ENCODE measurements at places on chromosomes 4 and X.

GRCh38 chrX:115939070-115939469, 231.5 kb upstream of the AGTR2 start:
- no peak for DNase-seq

GRCh38 chr4:77047037-77047436, 28.8 kb downstream of the CCNI start:
- DNase-seq: no peak

DNA sequence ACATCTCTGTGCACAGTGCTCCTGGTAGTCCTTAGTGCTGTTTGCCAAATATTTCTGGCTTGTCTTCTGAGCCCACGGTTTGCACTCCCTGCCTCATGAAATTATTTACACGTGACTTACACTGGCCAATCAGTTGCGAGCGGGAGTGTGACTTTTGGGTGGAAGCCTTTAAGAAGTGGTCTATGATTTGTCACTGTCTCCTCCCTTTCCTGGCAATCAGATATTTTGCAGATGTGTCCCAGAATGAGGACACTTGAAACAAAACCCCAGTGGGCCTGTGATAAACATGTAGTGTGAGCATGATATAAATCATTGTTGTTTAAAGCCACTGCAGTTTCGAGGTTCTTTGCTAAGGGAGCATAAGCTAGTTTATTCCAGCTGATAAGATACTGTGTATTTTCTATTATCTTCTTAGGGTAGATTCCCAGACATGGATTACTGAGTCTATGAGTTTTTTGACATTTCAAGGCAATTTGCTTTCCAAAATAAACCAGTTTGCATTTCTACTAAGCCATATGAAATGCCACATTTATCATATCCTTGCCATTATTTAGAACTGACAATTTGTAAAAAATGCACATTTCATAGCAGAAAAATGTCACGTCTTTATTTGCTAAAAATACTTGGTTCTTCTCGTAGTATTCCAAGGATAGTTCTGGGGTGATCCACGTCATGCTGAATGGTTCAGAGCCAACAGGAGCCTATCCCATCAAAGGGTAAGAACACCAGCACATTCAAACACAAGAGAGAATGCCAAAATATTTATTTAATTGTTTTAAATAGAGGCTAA, 12.0 kb downstream of the BST1 start:
- no peak for DNase-seq

GRCh38 chrX:10126044-10126443, 30.7 kb upstream of the CLCN4 start:
- no peak for DNase-seq

- DNase-seq: no peak
Observed at GRCh38 chrX:154785716-154786115, 19.6 kb downstream of the MPP1 start.

GRCh38 chrX:103254171-103254824, 657 bp downstream of the TCEAL8 start:
- DNase-seq: peak; percentile 38

GRCh38 chr4:15374656-15375055, 53.2 kb upstream of the C1QTNF7 start:
- no peak for DNase-seq

DNA sequence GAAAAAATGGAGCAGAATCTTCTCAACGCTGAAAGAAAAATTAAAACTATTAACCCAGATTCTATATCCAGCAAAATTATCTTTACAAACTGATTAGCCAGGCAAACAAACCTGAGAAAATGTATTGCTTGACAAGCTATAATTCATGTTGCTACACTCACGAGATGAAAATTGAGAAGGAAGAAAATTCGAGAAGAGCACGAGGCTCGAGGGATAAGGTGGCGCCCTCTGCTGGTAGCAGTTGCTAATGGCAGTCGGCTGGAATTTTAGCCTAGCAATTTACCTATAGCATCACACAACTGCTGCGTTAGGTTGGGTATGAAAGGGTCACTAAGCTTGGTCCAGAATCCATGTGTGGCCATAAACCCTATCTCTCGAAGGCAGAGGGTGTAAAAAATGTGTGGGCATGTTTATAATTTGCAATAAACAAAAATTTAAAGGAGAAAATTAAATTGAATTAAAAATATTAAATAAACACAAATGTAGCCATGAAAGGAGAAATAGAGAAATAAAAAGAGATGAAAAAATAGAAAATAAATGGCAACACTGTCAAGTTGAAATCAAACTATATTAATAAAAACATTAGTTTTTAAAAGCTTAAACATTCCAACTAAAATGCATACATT, 126.6 kb downstream of the PPP4R3C start:
- DNase-seq: peak; percentile 33

GRCh38 chr4:92885632-92886031, 581.9 kb downstream of the GRID2 start:
- DNase-seq: no peak

GRCh38 chr4:182729516-182729915, 187.7 kb downstream of the DCTD start:
- DNase-seq: peak; percentile 37

- DNase-seq: no peak
Observed at GRCh38 chr4:55372259-55372658, 23.5 kb upstream of the TMEM165 start.

- no peak for DNase-seq
Observed at GRCh38 chrX:40031911-40032310, 65.8 kb downstream of the BCOR start.

GRCh38 chr4:52202251-52202779, 151.2 kb downstream of the SPATA18 start:
- no peak for DNase-seq

GRCh38 chrX:154412468-154412867, 1.1 kb downstream of the TAFAZZIN start:
- DNase-seq: peak; percentile 35

DNA sequence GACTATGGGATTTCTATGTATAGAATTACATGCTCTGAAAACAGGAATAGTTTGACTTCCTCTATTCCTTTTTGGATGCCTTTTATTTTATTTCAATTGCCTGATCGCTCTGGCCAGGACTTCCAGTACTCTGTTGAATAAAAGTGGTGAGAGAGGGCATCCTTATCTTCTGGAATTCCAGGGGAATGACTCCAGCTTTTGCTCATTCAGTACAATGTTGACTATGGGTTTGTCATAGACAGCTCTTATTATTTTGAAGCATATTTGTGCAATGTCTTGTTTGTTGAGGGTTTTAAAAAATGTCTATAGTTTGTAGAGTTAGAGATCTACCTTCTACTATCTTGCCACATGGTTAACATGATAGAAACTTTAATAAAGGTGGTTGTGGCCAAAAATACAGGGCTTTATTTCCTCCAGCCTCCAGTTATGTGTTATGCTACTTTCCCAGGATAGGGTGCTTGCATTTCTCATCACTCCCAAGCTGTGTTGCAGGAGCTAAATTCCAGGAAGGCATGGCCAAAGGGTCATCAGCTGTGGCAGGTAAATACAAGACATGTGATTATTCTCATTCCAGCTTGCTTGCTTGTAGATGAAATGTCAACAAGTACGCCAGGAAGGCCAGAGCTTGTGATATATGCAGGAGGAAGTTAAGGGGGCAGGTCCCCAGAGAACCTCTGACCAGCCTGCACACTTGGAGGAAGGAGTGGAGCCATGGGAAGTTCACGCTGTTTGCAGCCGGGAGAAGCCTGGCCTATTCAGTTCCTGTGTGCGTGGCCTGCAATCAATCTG, 142.4 kb upstream of the CPXCR1 start:
- DNase-seq: no peak

DNA sequence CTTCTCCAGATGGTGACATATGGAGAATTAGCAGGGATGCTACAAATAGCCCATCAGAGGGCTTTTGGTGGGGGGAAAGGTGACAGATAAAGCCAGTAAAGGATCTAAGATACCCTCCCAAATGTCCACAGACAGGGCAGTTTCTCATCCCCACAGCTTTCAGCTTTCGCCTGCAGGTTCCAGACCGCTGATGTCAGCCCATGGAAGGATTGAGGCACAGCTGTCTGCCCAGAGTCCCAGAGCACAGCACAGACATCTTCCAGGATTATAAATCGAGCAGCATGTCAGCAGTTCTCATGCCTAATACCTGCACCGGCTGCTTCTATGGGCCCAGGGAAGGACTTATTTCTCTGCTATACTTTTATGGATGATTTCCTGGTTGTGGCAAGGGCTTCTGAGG, 96.7 kb upstream of the MXRA5 start:
- DNase-seq: no peak

DNA sequence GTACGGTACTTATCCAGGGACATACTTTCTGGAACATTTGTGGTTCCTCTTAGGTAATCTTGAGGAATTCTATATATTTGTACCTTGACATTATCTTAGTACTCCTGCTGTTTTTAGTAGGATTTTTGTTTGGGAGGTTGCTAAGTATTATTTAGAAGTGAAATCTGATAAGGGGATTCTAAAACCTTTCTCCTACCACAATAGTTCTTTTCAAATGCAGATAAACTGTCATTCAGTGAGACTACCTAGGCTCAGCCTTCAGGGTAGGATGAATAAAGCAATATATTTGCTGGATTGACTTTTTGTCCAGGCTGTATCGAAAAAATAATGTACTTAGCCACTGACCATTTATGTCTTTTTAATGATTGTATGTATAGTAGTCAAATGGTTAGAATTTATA, 25.4 kb downstream of the DIAPH2 start:
- DNase-seq: no peak

- no peak for DNase-seq
Observed at GRCh38 chrX:154348646-154349358, 25.6 kb downstream of the FLNA start.

- no peak for DNase-seq
Observed at GRCh38 chr4:179486570-179487335, 2044.5 kb upstream of the AGA start.

DNA sequence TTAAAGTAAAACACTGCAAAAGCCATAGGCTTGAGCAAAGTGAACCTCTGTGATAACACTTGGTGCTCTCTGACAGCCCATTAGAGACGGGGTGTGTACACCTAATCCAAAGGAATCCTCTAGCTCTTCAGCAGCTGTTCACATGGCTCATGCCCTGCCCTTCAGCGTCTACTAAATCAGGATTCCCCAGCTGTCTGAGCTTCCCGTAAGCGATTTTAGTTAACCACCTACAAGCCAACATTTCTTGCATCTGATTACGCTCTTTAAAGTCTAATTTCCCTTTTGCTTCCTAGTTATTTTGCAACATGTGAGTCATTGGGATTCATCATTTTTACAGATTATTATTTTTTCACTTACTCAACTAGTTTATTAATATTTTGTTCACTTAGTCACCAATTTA, 6.5 kb downstream of the DMD start:
- no peak for DNase-seq

DNA sequence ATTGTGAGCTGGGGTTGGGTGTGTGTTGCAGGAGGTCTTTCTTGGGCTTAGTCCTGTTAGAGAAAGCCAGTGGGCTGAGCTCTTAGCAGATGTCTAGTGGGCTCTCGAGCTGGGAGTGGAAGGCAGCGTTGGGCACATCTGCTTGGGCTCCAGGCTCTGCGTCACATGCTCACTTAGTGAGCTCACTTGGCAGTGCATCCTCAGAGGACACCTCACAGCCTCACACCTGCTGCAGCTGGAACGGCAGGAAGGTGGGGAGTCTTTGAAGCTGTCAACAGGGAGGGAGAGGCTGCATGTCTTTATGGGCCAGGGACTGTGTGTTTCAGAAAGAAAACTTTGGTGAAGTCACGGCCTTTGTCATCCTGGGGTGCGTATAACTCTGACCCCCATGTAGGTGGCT, 82.2 kb downstream of the PSAPL1 start:
- no peak for DNase-seq

GRCh38 chr4:158599150-158599549, 72.5 kb downstream of the C4orf46 start:
- no peak for DNase-seq

DNA sequence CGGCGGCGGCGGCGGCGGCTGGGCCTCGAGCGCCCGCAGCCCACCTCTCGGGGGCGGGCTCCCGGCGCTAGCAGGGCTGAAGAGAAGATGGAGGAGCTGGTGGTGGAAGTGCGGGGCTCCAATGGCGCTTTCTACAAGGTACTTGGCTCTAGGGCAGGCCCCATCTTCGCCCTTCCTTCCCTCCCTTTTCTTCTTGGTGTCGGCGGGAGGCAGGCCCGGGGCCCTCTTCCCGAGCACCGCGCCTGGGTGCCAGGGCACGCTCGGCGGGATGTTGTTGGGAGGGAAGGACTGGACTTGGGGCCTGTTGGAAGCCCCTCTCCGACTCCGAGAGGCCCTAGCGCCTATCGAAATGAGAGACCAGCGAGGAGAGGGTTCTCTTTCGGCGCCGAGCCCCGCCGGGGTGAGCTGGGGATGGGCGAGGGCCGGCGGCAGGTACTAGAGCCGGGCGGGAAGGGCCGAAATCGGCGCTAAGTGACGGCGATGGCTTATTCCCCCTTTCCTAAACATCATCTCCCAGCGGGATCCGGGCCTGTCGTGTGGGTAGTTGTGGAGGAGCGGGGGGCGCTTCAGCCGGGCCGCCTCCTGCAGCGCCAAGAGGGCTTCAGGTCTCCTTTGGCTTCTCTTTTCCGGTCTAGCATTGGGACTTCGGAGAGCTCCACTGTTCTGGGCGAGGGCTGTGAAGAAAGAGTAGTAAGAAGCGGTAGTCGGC, 528 bp downstream of the FMR1 start:
- DNase-seq: peak; percentile 13

DNA sequence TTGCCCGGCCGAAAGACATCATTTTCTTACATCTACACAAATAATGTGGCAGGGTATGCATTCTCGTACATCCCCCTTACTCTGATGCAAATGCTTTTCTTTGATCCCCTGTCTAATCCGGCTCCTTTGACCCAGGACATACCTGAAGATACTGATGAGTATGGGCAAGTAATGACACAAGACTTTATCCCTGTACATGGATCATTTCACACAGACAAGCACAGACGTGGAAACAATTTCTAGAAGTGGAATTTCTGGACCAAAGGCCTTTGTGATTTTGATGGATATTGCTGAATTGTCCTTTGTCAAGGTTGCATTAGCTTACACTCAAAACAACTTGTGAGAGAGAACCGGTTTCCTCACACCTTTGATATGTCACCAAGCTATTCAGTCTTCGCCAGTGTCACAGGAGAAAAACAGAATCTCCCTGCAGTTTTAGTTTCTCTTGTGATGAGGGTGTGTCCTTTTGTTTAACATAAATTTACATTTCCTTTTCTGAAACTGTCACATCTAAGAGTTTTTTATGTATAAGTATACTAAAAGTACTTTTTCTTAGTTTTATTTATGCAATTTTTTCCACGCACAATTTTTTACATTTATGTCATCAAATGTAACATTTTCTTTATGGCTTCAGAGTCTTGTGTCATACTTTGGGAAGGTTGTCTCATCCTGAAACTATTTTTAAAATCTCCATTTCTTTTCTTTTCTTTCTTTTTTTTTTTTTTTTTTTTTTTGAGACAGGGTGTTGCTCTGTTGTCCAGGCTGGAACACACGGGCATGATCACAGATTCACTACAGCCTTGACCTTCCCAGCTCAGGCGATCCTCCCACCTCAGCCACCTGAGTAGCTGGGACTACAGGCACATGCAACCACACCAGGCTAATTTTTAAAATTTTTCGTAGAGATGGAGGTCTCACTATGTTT, 25.2 kb downstream of the RWDD4 start:
- DNase-seq: no peak

GRCh38 chr4:129604632-129605255, 508.8 kb downstream of the C4orf33 start:
- DNase-seq: no peak
